ENCODE measurements at places on chromosomes 2 and 18. TPM values are rescaled to one million over a fixed set of nuclear protein-coding genes. Genes with fewer than 3 reads are reported as not detected.

The CYS1 gene
- 1.6 TPM for total RNA-seq

The C2orf15 gene
- not detected for total RNA-seq

DNA sequence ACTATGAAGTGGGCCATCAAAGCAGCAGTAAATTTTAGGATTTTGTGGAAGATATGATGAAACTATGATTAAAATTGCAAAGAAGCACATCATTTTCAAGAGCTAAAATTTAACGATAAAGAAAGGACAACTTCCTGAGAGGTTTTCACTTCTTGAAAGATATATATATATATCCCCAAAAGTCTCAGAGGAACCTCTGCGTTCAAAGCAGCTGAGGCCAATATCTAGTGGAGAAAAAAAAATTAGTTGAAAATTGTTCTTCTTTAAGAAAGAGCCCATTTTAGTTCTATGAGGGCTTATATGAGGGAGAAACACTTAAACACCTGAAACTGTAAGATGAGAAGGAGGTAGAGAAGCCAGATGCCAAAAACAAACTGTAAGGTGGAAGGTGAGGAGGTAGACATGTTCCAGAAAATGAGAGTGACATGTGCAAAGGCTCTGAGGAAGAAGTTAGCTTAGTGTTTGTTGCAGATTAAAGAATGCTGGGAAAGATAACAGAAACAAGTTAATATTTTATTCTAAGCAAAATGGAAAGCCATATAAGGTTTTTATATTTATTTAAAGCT lies 72.9 kb upstream of the VRK2 start:
- no peak for DNase-seq

The GALR1 gene
- not detected for total RNA-seq

- DNase-seq, result no peak
Observed at GRCh38 chr2:174399171-174399570, 3.6 kb downstream of the SCRN3 start.

DNA sequence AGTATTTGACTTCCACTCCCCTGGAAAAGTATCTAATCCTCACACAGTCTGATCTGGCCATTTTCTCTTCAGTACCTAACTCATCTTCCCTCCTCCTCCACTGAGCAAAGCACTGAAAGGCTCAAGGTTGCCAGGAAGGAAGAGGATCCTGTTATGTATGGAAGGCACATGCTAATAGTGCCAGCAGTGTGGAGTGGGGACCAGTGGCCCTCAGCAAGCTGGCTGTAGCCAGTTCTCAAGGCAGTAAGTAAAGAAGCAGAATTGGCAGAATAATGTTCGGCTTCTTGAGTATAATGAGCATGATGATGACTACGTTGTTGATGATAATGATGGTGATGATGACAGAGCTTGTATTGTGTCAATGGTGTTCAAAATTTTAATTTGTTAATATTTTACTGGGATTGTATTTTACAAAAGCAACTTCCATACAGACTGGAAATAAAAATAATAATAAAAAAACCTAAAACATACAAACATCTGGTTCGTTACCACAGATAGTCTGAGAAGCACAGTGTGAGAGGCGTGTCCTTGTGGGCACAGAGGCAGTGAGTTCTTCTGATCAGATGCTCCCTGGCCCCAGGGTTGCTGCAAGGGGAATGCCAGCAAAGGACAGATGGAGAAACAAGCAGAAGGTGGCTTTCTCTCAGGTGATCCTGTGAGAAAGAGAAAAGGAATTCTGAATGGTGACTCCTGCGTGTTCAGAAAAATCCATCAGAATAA lies 528.8 kb downstream of the CMPK2 start:
- DNase-seq, result no peak

Data from fibroblast of villous mesenchyme (primary cell).